ENCODE measurements at places on chromosomes 2 and 18.

GRCh38 chr18:37419315-37419714, 146.3 kb downstream of the CELF4 start:
- DNase-seq = no peak

GRCh38 chr18:28485918-28486317, 309.0 kb upstream of the CDH2 start:
- DNase-seq = no peak

DNA sequence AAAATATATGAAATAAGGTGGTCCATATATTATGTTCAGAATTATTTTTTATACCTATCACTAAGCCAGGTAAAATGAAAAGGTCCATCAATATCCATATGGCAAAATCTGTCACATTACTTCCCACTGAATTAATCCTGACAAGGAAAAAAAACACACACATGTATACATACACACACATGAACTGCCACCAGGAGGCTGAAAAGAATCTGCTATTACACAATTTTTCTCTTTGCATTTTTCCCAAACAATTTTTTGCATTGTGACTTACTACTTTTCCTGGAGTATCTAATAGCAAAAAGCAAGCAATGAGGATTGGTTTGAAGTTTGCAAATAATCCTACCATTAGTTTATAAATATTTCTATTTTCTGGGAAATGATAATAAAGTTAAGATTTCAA, 128.2 kb upstream of the CD226 start:
- DNase-seq = no peak

- DNase-seq = no peak
Measured at GRCh38 chr18:10332452-10332851, 122.0 kb upstream of the APCDD1 start.

GRCh38 chr2:60621688-60622429, 68.4 kb upstream of the BCL11A start:
- no peak for DNase-seq

DNA sequence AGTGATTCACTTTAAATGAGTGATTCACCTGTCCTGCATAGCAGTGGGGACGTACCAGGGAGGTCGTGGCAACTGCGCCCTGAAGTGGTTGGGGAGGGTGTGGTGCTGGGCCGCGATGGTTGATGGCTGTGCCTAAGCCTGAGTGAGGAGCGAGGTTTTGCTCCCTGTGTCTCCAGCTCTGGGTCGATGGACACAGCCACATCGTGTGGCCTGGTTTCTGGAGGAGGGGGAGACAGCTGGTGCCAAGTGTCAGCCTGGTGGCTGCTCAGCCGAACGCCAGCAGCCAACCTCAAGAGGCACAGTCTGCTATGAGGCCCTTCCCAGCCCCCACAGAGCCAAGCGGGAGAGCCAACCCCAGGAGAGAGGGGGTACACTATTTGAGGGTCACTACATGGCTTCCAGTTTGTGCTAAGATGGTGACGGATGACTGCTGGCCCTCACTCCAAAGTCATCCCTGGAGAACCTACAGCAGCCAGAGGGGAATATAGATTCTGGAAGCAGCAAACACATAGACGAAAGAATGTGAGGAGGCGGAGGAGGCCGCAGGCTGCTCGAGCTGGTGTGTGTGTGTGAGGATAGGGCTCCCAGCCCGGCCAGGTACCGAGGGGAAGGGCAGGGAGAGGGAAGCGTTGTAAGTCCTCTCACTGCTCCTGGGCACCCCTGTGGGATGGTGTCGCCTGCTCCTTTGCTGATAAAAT, 58.6 kb upstream of the OTOF start:
- no peak for DNase-seq

DNA sequence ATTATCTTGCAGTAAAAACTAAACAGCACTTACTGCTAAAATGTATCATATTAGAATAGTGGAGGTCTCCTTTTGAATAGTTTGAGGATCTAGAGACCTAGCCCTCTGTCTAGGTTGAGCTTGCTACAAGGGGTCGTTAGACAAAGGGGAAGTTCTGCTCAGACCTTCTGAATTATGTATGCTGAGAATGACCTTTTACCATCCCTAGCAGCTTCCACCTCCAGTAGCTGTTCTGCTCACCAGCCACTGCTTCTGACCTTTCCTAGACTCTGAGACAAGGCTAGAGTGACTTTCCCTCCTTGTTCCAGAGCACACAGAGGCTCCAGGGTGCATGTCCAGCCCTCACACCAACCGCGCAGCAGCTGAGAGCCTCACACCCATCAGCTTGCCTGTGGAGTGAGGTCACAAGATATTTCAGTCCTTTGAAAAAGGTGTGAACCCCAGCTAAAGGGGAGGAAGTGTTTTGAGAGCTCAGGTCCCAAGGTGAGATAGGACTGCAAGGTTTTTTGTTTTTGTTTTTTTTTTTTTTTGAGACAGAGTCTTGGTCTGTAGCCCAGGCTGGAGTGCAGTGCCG, 289.3 kb upstream of the TNP1 start:
- no peak for DNase-seq

- DNase-seq = no peak
Measured at GRCh38 chr2:147844697-147845410, at the start of gene ACVR2A. TSS of gene ACVR2A (plus strand) at chr2:147845029. CDS start at chr2:147845153, 124 bp downstream.

DNA sequence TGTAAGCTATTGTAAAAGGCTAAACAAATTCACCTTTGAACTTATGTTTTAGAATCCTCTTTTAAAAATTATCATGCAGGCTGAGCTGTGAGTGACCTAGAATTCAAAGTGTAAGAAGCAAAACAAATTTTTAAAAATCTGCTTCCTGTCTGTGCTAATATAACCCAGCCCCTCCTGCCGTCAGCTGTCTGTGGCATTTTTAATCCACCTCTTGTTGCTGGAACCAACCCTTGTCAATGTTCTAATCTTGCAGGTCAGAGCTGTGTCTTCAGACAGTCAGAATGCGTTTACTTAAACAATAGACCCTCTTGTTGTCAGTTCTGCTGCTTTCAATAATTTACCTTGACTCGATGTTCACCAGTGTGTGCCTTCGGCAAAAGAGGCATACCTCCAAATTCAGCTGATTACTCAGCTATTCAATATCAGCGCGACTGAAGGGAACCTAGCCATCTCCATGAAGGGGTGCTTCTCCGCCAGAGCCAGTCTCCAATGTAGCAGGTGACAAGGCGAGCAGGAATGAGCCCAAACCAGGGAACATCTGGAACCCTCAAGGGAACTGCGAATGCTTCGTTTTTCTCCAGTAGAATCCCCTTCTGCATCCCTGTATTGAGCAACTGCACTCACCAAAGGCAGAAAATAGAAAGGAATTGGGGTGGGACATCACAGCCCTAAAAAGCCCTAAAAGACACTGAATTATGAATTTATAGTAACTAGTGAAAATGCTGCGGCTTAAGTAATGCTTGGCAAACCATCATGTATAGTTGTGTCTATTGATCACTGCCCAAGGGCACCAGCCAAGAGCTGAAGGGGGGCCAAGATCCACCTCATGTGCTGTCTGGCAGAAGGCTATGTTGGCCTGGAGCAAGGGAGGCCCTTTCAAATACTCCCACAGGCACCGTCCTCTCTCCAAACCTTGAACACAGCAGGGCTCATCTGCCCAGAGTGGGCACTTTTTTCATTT, 62.5 kb downstream of the LYPD6B start:
- DNase-seq = no peak

GRCh38 chr2:147449323-147449991, 395.4 kb upstream of the ACVR2A start:
- no peak for DNase-seq

- no peak for DNase-seq
Measured at GRCh38 chr2:219213026-219213415, 5.7 kb downstream of the ABCB6 start.

- peak; percentile 52 for DNase-seq
Measured at GRCh38 chr2:231680992-231681852, 27.1 kb upstream of the PTMA start.

DNA sequence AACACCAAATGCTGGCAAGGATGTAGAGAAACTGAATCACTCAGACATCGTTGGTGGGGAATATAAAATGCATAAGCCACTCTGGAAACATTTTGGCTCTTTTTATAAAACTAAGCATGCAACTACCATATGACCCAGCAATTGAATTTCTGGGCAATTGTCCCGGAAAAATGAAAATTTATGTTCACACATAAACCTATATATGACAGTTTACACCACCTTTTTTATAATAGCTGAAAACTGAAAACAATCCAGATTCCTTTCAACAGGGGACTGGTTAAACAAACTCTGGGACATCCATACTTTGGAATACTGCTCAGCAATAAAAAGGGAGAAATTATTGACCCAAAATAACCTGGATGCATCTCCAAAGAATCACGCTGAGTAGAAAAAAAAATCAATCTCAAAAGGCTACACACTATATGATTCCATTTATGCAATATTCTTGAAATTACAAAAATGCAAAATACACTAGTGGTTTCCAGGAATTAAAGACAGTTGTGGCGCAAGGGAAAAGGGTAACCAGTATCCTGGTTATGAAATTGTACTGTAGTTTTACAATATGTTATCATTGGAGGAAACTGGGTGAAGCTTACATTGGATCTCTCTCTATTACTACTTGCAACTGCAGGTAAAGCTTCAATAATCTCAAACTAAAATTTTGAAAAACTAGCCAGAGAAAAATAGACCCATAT, 130.2 kb upstream of the PID1 start:
- DNase-seq = no peak

- DNase-seq = no peak
Measured at GRCh38 chr2:67802291-67802690, 260.5 kb downstream of the C1D start.

GRCh38 chr2:119253114-119253702, 29.6 kb downstream of the STEAP3 start:
- DNase-seq = no peak

GRCh38 chr2:63822478-63822877, 19.2 kb upstream of the UGP2 start:
- no peak for DNase-seq

DNA sequence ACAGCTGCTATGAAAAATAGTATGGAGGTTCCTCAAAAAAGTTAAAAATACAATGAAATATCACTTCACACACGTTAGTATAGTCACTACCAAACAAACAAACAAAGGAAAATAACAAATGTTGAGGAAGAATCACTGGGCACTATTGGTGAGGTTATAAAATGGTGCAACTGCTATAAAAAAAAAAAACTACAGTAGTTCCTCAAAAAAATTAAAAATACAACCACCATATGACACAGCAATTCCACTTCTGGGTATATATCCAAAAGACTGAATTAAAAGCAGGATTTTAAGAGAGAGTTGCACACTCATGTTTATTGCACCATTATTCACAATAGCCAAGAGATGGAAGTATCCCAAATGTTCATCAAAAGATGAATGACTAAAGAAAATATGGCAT, 80.9 kb upstream of the POU3F3 start:
- no peak for DNase-seq

DNA sequence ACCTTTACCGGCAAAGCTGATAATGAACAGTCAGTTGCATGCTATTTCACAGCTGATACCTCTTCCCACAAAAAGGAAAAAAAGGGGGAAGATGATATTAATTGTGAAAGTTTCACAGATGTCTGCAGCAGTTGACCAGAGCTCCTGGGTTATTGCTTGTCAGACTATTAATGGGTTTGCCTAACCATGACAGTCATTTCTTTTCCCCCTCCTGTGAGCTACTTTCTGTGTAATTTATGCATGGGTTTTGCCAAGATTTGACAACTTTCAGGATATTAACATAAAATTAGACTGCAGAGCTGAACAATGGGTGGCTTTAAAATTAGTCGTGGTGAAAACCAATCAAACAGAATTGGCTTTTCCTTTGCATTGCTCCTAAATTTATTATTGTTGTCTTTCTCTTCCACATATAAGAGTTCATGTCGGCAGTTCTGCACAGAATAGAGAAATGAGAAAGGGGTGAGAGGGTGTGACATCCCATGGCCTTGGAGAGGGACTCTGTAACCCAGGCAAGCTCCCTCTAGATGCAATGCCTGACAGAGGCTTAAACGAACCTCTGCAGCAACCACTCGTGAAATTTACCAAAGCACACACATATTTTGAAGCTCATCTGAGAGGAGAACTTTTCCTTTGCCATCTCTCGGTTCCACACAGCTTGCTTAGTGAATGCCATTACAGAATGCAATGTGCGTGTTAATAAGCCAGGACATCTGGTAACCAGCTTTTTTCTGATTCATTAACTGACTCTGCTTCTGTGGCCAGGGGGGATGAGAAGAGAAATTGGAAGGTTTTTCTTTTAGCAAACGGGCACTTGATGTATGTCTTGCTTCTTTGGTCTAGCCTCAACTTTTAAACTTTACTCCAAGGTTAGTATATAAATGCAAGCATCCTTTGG, 82.2 kb upstream of the ITGA4 start:
- no peak for DNase-seq

- DNase-seq = no peak
Measured at GRCh38 chr2:52974127-52974526, 793.5 kb upstream of the CHAC2 start.

DNA sequence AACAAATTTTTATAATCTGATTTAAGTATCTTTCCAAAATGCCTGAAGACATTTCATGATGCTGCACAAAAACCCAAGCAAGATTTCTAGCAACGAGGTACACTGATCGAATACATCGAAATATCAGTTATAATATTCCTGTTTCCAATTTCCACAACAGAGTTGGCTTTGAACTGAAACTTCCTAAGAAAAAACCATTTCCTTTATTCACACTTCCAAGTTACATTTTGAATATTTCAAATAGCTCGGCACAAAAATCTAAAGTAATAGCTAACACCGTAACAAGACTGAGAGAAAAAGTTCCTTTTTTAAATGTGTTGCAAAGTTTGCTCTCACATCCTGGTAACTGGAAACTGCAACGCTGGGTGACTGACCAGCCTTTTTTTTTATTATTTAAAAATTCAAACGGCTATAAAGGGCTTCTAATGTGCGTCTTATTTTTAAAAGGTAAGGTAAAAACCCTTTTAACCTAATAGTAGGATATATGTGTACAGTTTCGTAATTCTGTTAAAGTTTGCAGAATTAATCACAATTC, 1.7 kb downstream of the HNRNPLL start:
- no peak for DNase-seq
